Activated CD4-positive, alpha-beta T cell treated with anti-CD3 and anti-CD28 coated beads for 36 hours (primary cell): ENCODE measurements at places on chromosomes 5 and 9.

DNA sequence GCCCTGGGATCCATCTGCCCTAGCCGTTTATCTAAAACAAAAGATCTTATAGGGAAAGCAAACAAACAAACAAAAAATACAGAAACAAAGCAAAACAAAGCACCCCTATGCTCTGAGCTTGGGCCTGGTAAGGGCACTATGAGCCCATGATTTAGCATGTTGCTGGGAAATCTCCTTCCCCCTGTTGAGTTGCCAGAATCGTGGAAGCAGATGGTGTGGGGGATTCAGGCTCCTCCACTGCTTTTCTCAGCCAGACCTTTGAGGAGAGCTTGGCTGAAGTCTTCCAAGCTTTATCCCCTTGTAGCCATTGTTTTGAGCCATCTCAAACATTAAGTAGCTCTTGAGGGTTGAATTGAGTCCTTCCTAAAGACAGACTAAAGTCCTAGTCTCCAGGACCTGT is 29.9 kb downstream of the TMC1 start:
- no peak for DNase-seq

DNA sequence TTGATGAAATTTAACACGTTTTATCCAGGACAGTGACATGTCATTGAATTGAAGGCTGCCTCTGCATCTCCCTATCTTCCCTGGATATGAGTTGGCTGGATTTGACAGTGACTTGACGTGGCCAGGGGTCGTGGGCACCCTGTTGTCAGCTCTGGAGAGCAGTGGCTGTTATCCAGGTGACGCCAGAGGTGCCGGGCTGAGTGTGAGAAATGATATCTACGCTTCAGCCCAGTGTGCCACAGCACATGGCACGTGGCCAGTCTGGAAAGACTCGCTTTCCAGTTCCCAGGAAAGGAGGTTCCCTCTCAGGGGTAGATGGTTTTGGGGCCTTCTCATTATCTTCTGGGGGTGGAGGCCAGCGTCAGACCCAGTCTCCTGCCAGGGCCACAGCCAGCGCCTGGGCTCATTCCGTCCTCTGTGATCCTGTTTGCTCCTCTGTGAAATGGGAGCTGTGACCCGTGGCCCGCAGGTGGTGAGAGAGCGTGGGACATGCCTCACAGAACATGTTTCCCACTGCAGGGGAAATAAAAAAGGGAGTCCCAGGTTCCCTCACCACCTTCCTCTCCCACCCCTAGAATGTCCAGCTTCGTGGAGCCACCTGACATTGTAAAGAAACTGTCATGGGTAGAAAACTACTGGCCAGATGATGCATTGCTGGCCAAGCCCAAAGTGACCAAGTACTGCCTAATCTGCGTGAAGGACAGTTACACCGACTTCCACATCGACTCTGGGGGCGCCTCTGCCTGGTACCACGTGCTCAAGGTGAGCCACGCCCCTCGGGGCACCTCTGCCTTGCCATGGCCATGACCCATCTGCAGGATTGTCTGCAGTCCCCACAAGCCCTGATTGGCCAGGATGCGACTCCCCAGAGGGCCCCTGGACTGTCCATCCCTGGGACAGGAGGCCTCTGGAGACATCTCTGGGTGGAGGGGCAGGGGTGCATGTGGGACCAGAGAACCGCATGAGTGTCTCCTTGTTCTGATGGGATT is 76.5 kb downstream of the PHF2 start:
- peak; percentile 1 for DNase-seq

DNA sequence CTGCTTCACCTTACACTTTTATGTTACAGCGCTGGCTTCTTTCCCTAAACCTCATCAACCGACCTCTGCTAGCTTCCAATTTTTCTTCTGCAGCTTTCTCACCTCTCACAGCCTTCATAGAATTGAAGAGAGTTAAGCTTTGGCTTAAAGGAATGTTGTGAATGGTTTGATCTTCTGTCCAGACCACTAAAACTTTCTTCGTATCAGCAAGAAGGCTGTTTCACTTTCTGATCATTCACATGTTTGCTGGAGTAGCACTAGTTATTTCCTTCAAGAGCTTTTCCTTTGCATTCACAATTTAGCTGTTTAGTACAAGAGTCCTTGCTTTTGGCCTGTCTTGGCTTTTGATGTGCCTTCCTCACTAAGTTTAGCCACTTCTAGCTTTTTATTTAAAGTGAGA is 49.5 kb downstream of the NR3C1 start:
- no peak for DNase-seq

GRCh38 chr9:121284733-121285451 is 16.9 kb downstream of the GSN start:
- no peak for DNase-seq

DNA sequence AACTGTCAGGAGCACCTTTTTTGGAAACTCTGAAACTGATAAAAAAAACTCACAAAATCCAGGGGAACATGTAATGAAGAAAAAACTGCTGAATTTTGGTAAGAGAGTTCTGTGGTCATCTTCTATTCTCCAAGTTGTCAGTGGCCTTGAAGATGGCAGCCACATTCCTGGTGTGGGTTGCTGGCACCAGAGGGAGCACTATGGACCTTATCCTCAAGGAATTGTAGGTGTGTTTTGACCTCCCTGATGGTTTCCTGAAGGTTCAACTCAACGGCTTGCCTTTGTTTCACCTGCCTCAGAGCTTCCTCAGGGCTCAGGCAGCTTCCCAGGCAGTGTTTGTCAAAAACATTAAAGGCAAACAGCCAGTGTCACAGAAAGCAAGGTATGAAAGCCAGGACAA is 2.2 kb upstream of the SLC38A9 start:
- no peak for DNase-seq

DNA sequence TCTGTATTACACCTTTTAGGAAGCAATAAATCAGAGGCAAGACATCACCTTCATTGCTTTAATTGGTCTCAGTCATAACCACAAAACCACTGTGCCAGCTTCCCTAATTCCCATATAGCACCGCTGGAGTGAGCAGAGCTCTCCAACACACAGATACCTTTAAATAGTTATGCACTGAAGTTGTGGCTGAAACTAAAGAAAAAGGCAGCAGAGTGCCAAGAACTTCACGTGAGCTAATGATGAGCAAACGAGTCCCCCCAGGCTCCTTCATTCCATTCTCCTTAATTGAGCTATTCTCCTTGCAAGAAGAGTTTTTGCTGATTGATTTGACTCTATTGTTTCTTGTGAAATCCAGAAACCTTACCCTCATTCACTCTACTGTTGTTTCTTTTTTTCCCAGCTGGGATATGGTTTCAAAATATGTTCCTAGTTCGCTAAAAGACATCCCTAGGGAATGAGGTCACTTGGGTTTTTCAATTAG is 501.5 kb downstream of the SPATA31D1 start:
- no peak for DNase-seq

DNA sequence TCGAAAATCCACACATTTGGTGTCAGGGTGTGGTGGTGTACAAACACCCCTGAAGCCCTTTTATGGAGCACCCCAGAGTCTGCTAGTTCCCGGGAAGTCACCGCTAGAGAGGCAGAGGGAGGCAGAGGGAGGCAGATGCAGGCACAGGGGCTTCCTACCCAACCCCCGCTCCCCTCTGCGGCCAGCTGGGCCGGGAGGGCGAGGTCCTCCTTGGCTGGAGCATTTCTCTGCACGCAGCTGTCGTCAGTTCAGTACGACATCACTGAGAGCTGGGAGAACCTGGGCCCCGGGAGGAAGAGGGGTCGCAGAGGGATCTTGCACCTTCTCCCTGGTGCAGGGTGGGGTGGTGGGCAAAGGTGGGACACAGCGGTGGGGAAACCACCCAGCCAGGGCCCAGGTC is 15.8 kb upstream of the UBAC1 start:
- no peak for DNase-seq

DNA sequence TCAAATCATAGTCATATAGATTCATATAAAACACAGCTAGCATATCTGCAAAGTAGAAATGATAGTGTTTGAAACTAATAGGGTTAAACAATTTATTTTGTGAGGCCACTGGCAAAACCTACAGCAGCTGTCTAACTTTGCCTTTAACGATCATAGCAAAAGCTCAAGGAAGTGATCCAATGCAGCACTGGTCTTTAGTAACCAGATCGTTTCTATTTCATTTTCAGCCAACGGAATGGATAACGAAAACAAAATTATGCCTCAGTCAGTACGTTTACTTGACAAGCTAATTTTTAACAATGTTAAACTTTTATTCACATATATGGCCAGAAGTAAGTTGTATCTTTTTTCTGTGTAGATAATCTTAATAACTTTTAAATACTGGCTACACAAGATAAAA is 17.7 kb downstream of the MLLT3 start:
- no peak for DNase-seq

DNA sequence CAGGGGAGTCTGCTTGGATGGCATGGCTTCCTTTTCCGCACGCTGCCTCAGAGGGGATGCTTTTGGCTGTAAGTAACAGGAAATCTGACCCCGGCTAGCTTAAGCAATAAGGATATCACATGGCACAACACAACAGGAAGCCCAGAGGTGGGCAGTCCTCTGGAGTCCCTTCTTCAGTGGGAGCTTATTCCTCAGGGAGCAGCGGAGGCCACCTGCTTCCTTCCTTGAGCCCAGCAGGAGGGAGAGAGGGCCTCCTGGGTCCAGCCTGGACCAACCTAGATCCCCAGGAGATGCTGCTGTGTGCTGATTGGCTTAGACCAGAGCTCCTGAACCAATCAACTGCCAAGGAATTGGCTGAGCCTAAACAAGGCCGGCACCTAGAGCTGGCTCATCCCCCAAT is 66.3 kb downstream of the C9orf50 start:
- no peak for DNase-seq

- DNase-seq, result no peak
Measured at GRCh38 chr9:136045595-136046553, 49.2 kb downstream of the NACC2 start.

DNA sequence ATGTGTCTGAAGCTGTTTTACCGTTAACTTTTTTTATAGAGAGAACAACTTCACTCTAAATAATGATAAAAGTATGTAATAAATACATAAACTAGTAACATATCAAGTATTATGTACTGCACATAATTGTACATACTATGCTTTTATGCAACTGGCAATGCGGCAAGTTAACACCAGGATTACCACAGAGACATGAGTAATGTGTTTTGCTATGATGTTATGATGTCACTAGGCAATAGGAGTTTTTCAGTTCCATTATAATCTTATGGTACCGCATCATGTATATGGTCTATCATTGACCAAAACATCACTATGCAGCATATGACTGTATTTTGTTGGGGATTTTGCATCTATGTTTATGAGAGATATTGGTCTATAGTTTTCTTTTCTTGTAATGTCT is 326.4 kb upstream of the TARS1 start:
- DNase-seq, result no peak

DNA sequence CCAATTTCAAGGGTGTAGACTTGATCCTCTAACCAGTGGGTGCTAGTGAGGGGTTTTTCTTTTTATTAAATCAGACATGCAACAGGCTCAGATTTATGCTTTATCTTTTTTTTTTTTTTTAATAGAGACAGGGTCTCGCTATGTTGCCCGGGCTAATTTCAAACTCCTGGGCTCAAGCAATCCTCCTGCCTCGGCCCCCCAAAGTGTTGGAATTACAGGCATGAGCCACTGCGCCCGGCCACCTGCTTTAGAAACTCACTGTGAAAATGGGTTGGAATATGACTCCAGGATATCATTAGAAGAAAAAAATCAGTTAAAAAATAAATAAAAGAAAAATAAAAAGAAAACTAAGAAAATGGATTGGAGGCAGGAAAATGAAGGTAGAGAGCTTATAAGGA is 50.7 kb downstream of the STOM start:
- DNase-seq, result no peak

- no peak for DNase-seq
Measured at GRCh38 chr9:78261403-78262001, 25.6 kb downstream of the CEP78 start.

DNA sequence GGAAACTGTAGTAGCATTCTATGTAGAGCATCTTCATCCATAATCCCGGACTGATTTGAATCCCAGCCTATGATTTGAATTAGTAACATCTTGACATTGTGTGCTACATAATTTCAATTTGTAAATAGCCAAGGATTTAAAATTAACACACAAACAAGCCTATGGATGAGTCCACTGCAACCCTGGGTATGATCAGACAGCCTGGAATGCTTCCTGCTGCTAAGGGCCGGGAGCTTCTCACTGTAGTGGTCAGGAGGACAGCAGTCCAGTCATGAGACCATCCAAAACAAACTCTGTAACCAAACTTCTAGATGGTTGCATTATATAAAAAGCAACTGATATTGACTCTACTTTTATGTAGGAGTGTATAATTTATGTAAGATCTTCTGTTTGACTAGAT is 539.3 kb downstream of the MTRR start:
- no peak for DNase-seq

- DNase-seq, result peak; percentile 68
Measured at GRCh38 chr5:150122158-150122510, 33.5 kb downstream of the PDGFRB start.

DNA sequence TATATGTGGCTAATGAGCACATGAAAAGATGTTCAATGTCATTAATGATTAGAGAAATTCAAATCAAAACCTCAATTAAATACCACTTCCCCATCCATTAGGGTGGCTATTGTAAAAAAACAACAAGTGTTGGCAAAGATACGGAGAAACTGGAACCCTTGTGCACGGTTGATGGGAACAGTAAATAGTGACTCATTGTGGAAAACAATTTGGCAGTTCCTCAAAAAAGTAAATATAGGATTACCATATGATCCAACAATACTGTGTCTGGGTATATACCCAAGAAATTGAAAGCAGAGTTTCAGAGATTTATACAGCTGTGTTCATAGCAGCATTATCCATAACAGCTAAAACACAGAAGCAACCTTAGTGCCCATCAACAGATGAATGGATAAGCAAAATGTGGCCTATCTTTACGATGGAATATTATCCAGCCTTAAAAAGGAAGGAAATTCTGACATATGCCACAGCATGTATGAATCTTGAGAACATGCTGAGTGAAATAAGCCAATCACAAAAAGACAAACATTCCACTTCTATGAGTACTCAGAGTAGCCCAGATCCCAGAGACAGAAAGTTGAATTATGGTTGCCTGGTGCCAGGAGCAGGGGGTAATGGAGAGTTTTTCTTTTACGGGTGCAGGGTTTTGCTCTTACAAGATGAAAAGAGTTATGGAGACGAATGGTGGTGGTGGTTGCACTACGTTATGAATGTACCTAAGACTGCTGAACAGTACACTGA is 41.4 kb upstream of the LRRC14B start:
- no peak for DNase-seq

DNA sequence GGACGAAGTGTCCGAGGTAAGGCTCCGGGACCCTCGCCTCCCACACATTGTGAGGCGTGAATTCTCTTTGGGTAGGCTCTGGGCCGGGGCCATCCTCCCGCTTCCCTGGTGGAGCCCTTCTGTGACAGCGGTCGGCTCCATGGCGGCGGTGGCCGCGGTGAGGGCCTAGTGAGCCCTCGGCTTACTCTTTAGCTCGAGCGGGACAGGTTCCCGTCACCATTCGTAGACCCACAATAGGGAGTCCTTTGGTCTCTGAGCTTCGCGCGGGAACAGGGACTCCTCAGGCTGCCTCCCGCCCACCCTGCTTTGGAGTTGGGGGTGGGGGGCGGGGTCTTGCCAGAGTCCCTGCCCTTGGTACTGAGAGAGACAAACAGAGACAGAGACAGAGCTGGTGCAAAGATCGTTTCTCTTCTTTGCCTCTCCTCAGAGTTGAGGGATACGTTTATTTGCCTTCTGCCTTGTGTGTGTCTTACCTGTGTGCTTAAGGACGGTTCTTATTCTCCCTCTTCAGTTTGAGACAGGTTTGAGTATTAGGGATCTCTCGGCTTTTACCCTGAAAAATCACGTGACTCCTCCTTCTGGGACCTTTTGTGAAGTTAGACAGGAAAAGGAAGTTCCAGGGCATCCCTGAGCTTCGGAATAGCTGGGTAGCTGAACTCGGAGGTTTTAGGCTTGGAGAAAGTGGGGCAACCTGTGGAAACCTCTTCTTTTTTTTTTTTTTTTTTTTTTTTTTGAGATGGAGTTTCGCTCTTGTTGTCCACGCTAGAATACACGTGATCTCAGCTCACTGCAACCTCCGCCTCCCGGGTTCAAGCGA is 833 bp downstream of the ANKHD1 start:
- DNase-seq, result peak; percentile 73
